GM12891 (cell line): ENCODE measurements at places on chromosomes 2 and 18.

GRCh38 chr2:67919490-67919889 is 143.3 kb downstream of the C1D start:
- no peak for DNase-seq

- DNase-seq, result no peak
These were observed 55.6 kb downstream of the GREB1 start for GRCh38 chr2:11589316-11589940.

DNA sequence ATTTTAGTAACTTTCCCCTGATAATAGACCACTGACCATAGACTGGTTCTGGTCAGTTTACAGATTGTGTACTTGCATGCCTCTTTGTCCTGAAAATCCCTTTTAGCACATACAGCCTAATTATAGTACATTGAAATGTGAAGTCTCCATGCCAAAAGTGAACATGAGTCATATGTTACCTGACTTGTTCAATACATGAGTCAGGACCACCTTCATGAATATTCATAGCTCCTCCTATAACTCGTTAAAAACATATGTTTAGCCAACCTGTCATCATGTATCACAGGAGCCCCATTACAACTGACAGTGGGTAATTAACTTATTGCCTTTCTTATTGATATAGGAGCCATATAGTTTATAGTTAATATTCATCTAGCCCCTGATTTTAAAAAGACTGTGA is 78.6 kb downstream of the SH3YL1 start:
- no peak for DNase-seq

DNA sequence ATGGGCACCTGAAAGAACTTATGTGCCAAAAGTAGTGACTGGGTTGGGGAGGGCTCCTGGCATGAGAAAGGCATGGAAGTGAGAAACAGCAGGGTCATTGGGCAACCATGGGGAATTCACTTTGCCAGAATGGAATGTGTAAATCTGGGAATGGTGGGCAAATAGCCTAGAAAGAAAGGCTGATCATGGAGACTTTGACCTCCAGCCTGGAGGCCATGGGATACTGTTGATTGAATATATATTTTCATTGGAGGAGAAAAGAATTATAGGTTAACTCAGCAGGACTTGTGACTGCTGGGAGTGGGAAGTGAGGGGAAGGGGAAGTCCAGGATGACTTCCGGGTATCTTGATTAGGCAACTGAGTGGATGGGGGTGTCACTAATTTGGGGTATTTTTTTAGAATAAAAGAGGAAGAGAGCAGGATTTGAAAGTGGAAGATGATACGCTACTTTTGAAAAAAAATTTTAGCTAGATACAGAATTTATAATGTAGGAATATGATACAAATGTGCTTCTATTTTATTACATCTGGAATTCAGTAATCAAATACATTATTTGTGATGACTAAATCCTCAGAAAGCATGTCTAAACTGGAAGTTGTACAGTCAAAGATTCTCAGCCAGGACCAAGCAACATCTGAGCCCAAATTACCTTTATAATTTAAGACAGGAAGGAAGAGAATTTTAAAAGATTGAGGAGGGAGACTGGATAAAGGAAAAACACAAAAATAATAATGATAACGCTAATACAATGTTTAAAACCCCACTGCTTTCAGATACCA is 116.2 kb downstream of the GATA6 start:
- DNase-seq, result no peak
